ENCODE measurements at places on chromosomes 7 and 10.

GRCh38 chr10:1872151-1872726 lies 134.9 kb upstream of the ADARB2 start:
- no peak for DNase-seq

GRCh38 chr7:155456738-155457543 lies 988 bp upstream of the EN2 start:
- peak; percentile 17 for DNase-seq

DNA sequence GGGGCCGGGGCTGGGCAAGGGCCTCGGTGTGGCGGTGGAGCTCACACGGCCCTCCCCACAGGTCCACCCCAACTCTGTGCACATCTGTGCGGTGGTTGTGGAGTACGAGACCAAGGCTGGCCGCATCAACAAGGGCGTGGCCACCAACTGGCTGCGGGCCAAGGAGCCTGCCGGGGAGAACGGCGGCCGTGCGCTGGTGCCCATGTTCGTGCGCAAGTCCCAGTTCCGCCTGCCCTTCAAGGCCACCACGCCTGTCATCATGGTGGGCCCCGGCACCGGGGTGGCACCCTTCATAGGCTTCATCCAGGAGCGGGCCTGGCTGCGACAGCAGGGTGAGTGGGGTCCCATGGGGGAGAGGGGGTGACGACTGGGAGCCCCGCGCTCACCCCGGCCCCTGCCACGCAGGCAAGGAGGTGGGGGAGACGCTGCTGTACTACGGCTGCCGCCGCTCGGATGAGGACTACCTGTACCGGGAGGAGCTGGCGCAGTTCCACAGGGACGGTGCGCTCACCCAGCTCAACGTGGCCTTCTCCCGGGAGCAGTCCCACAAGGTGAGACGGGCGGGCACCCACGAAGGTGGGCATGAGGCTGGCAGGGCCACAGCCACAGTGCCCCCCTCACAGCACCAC lies 8.8 kb downstream of the TMEM120A start:
- DNase-seq, result no peak

GRCh38 chr7:82318786-82319185 lies 124.8 kb downstream of the CACNA2D1 start:
- DNase-seq, result no peak

DNA sequence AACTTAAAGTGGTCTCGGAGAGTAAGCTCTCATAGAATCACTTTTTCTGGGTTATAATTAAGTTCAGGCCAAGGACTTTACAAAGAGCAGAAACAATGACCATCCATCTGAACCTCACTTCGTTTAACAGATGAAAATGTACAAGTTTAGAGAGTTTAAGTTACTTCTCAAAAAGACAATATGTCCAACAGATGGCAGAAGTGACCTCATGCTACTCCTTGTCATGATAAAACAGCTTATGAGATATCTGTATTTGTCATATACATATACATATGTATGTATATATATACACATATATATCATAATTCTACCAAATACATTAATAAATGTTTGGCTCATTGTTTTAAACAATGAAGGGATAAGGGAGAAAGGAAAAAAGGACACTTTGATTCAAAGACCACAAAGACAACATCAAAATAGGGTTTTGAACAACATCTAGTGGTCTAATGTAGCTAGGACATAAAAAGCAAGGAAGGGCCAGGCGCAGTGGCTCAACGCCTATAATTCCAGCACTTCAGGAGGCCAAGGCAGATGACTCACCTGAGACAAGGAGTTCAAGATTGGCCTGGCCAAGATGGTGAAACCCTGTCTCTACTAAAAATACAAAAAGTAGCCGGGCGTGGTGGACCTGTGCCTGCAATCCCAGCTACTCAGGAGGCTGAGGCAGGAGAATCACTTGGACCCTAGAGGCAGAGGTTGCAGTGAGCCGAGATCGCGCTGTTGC lies 17.8 kb downstream of the NAPEPLD start:
- no peak for DNase-seq

DNA sequence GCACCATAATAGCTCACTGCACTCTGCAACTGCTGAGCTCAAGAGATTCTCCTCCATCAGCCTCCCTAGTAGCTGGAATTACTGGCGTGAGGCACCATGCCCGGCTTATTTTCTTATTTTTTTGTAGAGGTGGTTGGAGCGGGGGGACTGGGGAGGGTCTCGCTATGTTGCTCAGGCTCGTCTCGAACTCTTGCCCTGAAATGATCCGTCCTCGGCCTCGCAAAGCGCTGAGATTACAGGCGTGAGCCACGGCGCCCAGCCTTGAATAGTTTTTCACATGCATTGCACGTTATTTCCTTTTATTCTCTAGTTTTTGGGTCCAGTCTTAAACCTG lies 526 bp upstream of the LAMTOR4 start:
- DNase-seq, result no peak

DNA sequence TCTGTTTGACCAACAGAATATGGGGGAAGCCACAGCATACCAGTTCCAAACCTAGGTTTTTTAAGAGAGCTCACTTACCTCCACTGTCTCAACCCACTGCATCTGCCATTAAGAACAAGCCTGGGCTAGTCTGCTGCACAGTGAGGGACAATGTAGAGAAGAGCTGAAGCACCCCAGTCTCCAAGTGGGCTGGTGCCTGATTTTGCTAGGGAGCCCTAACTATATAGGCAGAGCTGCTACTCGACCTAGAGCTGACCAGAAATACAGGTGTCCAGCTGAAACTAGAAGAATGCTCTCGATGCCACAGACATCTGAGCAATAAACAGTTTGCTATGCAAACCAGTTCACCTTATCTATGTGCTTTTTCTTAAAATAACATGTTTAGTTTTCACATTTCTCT lies 106.9 kb upstream of the BET1 start:
- no peak for DNase-seq

DNA sequence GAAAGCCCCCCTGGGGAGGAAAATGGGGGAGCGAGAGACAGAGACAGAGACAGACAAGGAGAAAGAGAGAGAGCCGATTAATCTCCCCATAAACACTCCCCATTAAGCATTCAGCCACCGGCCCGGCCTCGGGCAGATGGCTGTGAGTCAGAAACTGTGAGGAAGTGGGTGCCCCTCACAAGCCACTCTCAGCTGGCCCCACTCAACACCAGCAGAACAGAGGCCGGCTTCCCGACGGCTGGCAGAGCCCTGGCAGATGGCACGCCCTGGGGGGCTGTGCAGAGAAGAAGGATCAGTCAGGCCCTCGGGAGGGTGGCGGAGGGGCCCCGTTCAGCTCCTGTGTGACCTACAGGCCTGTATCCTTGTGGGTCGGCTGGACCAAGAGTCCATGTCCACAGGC lies 41.2 kb downstream of the CAMK2B start:
- peak; percentile 57 for DNase-seq

GRCh38 chr10:129972145-129972965 lies 8.3 kb upstream of the EBF3 start:
- peak; percentile 38 for DNase-seq

Data from NB4 (cell line).